ENCODE measurements at places on chromosomes 5 and 9. TPM values are rescaled to one million over a fixed set of nuclear protein-coding genes. Genes with fewer than 3 reads are reported as not detected.

The WDR31 gene
- total RNA-seq, result 1.6 TPM

The AMBP gene
- total RNA-seq, result 8.7 TPM

The SLC46A2 gene
- not detected for total RNA-seq

The TMOD1 gene
- total RNA-seq, result 2.0 TPM

The CCL28 gene
- 0.09 TPM for total RNA-seq

The STPG3 gene
- not detected for total RNA-seq

The LCN6 gene
- total RNA-seq, result not detected
